ENCODE measurements at places on chromosomes 5 and 9.
A peak's percentile ranks its signal among the peaks of the same experiment; 100 is the strongest.

DNA sequence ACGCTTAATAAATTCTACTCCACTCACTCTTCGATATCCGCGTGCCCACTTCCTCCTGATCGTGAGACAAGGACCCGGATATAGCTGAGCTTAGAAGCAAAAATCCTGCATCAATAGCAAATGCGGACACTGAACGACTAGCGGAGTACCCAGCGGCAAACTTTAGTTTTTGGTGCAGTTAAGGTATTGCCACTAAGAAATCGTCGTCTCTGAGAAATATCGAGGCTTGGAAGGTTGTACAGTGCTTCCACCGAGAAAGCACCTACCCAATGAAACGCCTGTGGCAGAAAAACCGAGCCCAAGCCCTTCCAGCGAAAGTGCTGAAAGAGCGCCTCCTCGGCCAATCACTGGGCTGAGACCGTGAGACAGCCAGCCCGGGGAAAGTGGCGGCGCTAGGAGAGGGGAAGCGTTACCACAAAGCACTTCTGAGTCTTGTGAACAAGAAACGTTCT, 32.2 kb downstream of the ANXA2R start:
- no peak for DNase-seq

DNA sequence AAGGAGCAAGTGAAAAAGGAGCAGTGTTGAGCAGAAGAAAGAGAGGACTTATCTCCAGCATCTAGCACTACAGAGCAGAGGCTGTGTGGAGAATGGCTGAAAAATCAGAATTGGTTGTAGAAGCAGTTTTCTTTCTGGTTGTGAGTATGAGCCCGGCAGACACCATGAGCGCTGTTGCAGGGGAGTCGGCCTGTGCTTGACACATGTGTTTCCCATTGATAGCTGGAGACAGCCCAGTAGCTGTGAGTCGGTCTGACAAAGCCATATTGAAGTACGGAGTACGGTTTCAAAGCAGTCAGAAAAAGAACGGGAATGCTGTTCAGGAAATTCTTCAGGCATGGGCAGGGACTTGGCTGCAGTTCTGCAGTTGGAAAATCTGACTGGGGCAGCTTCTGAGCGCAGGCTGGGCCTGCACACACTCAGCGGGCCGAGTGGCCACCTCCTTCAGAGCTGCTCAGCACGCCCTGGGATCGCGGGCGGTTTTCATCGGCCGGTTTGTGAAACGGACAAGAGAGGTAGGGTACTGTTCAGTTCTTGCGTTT, at the start of gene SGCD:
Gene SGCD (plus strand): TSS at position 447 of the 542 bp plus-strand sequence.
- no peak for DNase-seq

DNA sequence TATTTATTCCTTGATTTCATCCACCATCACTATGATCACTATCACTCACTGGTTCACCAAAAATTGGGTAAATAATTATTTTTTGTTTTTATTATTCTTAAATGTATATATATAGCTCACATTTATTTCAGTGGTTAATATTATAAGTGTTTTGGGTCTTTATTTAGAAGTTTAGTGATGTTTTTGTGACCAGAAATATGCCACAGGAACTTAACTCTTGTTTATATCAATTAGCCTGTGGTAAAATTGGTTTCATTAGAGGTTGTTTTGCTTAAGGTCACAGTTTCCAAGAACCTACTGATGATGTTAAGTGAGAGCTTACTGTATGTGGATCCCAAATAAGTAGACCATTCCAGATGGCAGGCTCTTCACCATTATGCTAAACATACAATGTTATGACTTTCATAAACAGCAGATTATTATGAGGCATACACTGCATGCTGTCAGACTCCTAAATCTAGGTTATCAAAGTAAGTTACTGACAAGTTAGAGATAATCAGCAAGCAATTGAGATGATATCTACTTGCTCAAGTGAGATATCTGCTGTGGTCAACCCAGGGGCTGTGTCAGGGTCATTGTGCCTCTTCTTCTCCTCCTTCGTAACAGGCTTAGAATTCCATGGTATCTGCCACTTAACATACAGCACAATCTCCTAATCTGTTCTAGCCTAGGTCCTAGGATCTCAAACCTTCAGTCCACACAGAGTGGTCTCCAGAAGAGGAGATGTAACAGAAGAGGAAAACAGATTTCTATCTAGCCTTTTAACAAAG, 57.6 kb downstream of the NR3C1 start:
- no peak for DNase-seq

DNA sequence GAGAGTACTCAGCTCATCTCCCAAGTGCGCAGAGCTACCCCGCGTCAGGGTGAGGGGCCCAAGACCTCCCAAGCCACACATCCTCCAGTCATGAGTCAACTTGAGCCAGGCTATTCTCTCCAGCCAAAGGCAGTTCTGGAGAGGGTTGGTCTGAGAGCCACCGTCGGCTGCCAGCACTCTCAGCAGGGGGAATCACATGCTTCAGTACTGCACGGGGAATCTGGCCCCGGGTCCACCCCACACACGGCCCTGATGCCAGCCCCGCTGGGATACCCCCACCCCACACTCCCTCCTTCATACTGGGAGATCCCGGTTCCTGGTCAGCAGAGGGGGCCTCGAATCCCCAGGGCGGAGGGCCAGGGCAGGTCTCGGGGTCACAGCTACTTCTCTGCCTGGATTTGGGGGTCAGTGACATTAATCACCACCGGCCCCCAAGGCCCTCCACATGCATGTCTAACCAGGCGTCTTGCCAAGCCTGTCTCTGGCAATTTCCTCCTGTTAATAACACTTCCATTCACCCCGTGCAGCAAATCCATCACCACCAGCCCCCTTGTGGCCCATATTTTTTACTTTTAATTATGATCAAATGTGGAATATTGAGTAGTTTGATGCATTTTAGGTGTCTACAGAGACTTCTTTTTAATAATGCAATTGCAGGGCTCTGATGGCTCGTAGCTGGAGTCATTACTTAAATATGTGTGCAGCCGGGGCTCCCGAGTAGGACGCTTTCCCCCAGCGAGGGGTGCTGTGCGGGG, 102.9 kb upstream of the PPP1R26 start:
- DNase-seq: no peak

DNA sequence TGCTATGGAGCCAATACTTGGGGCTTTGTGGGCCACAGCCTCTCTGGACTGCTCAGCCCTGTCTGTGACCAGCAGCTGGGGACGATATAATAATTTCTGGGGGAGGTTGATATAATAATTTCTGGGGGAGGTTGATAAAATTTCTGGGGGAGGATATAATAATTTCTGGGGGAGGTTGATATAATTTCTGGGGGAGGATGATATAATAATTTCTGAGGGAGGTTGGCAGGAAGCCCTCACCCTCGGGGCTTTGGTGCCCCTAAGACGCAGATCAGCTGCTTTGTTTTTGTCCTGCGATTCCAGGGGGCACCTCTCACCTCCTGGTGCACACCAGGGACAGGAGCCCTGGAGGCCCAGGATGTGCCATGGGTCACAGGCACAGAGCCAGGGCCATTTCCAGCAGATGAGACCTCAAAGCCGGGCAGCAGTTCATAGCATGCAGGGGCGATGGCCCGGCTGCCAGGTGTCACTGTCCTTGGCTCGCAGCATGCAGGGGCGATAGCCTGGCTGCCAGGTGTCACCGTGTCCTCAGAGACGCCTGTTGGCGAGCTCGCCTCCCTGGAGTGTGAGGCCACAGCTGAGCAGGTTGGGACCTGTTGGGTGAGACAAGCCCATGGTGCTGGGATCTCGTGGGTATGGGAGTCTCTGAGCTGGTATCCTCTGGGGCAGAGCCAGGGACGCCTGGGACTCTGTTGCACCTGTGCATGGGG, 3.8 kb upstream of the TOR4A start:
- DNase-seq: no peak

GRCh38 chr5:123091298-123092222, 2.5 kb downstream of the PRDM6 start:
- peak; percentile 43 for DNase-seq

GRCh38 chr5:178246624-178247279, 14.2 kb upstream of the PHYKPL start:
- DNase-seq: no peak

DNA sequence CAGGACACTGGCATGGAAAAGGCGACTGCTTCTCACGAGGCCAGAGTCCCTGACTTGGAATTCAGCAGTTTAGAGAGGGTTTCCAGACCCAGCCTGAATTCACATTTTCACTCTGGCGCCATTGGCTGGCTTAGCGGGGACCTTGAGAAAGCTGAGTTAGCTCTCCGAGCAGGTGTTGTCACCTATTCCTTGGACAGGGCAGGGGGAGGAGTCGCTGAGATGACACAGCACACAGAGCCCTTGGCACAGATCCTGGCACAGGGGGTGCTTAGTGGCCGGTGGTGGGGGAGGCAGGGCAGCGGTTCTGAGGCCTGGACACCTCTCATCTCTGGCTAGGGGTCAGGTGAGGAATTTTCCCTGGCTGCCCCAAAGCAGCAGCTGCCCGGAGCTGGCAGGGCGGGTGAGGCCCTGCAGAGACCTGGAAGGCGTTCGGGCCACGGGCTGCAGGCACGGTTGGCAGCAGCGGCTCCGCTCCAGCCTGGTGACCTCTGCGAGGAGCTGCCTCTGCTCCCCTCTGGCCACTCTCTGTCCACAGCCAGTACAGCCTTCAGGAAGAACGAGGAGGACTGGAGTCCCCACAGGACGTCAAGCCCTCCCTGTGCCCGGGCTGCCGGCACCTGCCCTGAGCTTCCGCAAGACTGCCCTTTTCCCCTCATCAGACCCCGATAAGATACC, 72.4 kb upstream of the RAPGEF1 start:
- DNase-seq: no peak

DNA sequence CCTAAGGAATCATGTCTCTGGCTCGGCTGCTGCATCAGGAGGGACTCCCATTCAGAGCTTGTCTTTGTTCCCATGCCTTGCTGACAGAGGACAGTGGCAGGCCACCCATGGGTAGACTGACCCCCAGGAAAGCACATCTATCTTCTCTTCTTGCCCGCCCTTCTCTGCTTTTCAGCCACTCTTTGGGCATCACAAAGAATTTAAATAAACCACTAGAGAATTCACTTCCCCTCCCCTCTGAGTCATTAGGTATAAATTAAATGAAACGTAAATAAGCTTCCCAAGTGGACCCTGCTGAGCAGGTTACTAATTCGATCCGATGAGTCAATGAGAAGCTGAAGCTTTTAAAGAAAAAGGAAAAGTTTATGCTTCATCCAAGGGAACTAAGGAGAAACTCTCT, 97.0 kb downstream of the DRD1 start:
- DNase-seq: no peak
